ENCODE measurements at places on chromosomes 12 and 14.

- DNase-seq = no peak
These were observed 286.8 kb downstream of the LRIG3 start for GRCh38 chr12:58633479-58633878.

DNA sequence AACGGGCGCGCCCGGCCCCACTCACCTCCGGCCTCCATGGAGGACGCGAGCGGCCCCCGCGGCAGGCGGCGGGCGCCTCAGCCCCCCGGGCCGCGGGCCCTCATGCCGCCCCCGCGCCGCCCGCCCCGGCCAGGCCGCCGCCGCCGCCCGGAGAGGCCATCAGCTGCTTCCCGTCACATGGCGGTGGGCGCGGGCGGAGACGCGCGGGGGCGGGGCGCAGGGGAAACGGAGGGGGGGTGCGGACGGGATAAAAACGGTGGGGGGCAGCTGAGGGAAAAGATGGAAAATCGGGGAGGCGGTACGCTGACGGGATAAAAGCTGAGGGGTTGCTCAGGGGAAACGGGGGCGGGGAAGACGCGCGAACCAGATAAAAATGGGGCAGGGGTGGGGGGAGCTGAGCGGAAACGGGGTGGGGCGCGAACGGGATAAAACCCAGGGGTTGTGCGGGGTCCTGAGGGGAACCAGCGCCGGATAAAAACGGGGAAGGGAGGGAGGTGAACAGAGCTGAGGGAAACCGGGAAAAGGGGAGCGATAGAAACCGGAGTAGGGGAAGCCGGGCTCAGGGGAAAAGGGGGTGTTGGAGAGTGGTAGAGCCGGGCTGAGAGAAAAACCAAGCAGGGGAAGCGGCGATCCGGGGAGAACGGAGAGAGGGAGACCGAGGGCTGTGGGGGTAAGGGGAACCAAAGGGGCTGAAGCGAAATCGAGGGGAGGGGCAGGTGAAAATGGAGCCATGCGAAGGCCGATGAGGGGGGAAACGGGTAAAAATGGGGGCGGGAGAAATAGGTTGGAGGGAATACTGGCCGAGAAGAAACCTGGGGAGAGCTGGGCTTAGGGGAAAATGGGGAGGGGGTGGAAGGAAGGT is at the start of gene WSB2:
TSS of gene WSB2 (minus strand) at position 169 of the 862 bp plus-strand sequence. CDS start at position 38, 131 bp downstream.
- DNase-seq = peak; percentile 14

- DNase-seq = no peak
These were observed 5.4 kb upstream of the MGAT4C start for GRCh38 chr12:86261578-86261977.

DNA sequence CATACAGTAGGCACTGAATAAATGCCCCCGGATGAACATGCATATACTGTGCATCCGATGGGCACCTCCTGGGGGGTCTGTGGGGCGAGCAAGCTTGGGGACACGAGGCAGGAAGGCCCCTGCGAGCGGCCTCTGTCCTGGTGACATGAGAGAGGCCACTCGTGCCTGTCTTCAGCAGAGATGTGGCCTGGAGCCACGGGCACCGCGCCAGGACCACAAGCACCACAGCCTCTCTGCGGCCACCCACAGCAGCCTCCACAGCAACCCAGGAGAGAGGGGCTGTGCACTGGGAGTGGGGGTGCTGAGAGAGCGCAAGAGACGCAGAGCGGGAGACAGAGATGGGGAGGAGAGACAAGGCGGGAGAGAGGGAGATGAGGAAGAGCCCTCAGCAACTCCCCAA is 118.5 kb downstream of the RFLNA start:
- no peak for DNase-seq

DNA sequence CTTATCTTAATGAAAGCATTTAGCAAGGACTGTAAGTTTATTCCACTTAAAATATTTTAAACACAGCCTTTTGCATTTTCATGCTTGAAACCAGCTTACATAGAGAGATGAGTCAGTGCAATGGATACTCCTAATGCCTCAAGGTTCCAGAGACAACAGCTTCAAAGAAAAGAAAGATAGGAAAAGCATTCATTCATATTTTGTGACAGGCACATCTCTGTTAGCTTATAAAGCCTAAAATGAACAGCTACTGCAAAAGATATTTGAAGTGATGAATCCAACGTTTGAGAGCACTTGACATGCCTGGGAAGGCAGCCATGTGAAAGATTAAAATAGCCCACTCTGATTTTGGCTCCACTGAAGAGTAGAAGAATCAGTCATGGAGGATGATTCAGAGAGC is 814.5 kb downstream of the RPS29 start:
- DNase-seq = no peak

Measured in ELF-1 (cell line).